Stimulated activated CD8-positive, alpha-beta memory T cell treated with anti-CD3 and anti-CD28 coated beads, Interleukin-4, amount 100 ng/mL, for 1 hour (primary cell): ENCODE measurements at places on chromosomes 16 and 17.

DNA sequence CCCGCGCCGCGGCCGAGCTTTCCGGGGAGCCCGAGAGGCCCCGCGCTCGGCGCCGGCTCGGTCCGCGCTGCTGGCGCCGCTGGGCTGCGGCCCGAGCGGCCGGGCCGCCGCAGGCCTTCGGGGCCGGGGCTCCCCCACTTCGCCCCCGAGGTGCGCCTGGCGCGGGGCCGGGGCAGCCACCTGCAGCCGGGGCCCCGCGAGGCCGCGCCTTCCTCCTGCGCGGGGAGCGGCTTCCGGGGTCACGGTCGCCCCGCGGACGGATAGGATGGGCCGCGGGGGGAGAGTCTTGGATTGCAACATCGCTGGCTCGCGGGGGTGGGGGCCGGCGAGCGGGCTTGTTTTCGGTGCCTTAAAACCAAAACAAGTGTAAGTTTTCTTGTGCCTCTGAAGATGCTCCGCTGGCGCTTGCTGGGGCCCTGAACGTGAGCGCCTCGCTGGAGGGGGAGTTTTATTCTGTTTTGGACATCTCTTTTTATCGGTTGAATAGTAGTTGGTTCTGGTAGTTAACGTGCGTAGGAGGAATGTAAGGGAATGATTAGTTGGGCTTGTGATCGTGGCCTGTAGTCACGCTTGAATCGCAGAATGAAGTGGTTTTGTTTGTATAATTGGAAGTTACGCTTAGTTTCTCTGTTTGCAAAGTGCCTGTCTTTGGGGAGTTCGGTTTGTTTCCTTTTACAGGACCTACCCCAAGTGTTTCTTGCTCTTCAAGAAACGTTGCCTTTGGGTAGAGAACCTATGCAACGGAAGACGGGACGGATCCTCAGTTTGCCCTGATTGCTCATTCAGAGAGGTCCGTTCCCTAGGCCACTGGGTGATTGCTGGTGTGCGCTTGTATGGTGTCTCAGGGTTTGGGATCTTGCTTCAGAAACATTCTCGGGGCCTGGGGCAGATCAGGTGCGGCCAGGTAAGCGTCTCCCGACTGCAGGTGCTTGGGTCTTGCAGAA is 724 bp downstream of the UBE2I start:
- no peak for DNase-seq

GRCh38 chr17:82049521-82049971 is 2.1 kb downstream of the RFNG start:
- DNase-seq, result no peak

GRCh38 chr16:52499060-52499440 is 47.9 kb downstream of the TOX3 start:
- no peak for DNase-seq

DNA sequence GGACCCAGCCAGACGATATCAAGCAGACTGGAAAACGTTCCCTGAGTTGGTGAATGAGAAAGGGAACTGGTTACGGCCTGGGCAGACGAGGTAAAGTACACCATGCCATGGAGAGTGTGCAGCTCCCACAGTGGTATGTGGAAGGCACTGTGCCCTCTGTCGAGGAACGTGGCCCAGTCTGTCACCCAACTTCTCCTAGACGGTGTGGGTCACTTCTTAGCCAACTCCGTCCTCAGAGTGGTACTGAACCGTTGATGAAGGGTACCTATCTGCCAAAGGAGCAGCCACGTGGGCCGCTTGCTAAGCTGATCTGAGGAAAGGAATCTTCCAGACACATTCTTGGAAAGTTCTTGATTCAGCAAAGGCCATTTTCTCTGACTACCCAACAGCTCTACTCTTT is 56.0 kb upstream of the AXIN2 start:
- DNase-seq, result no peak

GRCh38 chr17:72063262-72063661 is 57.6 kb upstream of the SOX9 start:
- no peak for DNase-seq

GRCh38 chr17:3693829-3694231 is 2.1 kb downstream of the P2RX5 start:
- DNase-seq, result no peak

- no peak for DNase-seq
These were observed 45.6 kb downstream of the TMC6 start for GRCh38 chr17:78082988-78083387.

- no peak for DNase-seq
These were observed 87.2 kb upstream of the TOX3 start for GRCh38 chr16:52634104-52634503.

GRCh38 chr16:2704983-2705275 is 15.1 kb downstream of the PRSS27 start:
- no peak for DNase-seq

- DNase-seq, result no peak
These were observed 101.6 kb upstream of the TOB1 start for GRCh38 chr17:50967795-50968194.

GRCh38 chr16:89956505-89957215 is 8.1 kb downstream of the DEF8 start:
- DNase-seq, result no peak

- no peak for DNase-seq
These were observed 9.7 kb downstream of the CACNG1 start for GRCh38 chr17:67054011-67054591.

- no peak for DNase-seq
These were observed 8.8 kb upstream of the JPT1 start for GRCh38 chr17:75163074-75163473.

GRCh38 chr17:21169496-21169895 is 42.7 kb downstream of the DHRS7B start:
- no peak for DNase-seq

- no peak for DNase-seq
These were observed 29.7 kb downstream of the RAI1 start for GRCh38 chr17:17710728-17711541.

GRCh38 chr17:42598905-42599304 is 10.3 kb downstream of the RETREG3 start:
- no peak for DNase-seq

DNA sequence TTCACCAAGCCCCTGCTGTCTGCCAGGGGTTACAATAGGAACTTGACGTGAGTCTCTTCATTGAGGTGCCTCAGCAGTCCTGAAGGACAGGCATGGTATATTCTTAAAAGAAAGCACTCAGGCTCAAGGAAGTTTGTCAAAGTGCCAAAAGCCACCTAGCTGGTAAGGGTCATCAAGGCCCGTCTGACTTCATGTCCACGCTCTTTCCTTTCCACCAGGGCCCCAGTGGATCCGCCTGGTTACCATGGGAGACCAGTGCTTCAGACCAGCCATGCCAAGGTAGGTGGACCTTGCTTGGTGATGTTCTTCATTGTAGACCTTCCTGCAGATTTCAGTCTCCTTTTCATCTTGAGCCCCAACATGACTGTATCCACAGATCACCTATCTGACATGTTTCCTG is 27.6 kb upstream of the CCL1 start:
- DNase-seq, result no peak

DNA sequence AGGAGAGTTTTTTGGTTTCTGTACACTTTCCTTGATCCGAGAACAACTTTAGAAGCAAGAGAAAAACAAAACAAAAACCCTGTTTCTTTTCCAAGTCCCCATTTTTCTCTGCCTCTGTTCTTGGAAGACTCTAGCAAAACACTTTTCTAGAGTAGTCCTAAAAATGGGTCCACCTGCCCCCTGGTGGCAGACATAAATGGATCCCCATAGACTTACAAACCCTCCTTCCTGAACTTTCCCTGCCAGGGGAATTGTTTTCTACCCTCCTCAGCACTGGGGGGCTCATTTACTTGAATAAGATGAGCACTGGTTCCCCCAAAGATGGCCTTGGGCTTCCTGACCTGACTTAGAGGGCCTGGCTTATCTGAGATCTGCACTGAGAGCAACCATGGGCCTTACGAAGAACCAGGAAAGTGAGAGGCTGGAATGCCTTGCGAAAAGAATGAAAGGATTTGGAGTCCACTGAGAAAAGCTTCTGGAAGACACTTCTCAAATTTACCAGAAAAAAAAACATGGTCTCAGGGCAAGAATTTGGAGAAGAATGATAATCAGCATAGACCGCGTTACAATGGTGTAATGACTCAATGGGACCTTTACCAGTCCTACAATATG is 48.0 kb upstream of the CDYL2 start:
- DNase-seq, result no peak

- DNase-seq, result no peak
These were observed 3.5 kb downstream of the MGAT5B start for GRCh38 chr17:76871668-76872067.

DNA sequence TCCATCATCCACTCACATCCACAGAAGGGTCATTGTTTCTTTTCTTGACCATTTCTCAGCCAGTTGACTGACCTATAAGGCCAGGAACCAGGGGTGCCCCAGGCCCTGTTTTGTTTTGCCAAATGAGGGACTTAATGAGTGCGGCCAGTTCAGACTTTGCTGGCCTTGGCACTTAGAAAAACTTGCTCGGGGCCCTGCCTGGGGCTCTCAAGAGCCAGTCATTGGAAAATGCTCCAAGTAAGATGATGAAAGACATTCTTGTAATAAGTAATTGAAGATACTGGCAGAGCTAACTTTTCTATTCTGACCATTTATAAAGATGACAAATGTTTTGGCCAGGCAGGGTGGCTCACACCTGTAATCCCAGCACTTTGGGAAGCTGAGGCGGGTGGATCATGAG is 29.0 kb upstream of the CLEC18B start:
- no peak for DNase-seq

- no peak for DNase-seq
These were observed 7.0 kb upstream of the IL27 start for GRCh38 chr16:28513484-28514181.

DNA sequence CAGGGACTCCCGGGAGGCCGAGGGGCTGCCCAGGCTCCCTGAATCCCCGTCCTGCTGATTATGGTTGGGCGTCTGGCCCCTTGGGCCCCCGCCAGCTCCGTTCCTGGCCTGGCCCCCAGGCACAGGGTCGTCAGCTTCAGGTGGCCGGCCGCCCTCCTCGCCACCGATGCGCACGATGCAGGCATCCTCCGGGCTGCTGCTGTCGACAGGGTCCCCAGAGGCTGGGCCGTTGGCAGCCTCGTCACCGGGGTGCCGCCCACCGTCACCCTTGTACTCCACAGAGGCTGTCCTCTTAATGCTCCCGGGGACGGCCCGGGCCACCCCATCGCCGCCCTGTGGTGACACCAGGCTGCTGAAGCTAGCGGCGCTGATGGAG is 60.4 kb downstream of the PRMT7 start:
- DNase-seq, result no peak

GRCh38 chr16:46688654-46689364 is at the start of gene VPS35:
Gene VPS35 (minus strand): TSS chr16:46689178. CDS start chr16:46689133, 45 bp downstream.
- DNase-seq, result peak; percentile 100

GRCh38 chr17:64187093-64187895 is 57.4 kb upstream of the ERN1 start:
- no peak for DNase-seq

- no peak for DNase-seq
These were observed 17.8 kb upstream of the RNPS1 start for GRCh38 chr16:2285731-2286191.

DNA sequence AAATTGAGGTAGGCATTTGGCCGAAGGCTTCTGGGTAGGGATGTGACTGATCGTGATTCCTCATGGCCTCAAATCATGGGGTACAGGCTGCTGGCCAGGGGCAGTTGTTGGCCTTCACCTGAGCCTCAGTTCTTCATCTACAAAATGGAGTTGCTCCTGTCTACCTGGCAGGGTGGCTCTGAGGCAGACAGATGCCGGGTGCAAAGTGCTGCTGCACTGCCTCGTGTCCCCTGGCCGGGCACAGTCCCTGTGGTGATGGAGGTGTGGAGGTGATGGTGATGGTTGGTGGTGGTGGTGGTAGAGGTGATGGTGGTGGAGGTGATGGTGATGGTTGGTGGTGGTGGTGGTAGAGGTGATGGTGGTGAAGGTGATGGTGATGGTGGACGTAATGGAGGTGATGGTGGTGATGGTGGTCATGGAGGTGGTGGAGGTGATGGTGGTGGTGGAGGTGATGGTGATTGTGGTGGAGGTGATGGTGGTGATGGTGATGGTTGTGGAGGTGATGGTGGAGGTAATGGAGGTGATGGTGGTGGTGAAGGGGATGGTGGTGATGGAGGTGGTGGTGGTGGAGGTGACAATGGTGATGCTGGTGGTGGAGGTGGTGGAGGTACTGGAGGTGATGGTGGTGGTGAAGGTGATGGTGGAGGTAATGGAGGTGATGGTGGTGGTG is 52.6 kb downstream of the RNF213 start:
- DNase-seq, result no peak

DNA sequence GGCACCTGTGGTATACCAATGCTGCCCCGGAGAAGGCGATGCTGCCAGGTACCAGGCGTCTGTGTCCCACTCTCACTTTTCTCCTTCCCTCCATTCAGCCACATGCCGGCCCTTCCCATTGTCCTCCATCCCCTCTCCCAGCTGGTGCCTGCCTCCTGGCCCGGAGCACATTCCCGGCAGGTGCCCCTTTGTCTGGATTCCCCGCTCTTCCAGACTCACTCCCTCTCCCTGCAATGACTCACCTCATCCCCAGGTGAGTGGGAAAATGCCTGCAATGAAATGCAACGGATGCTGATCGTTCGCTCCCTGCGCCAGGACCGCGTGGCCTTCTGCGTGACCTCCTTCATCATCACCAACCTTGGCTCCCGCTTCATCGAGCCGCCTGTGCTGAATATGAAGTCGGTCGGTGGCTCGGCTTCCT is 10.4 kb upstream of the KDM6B start:
- DNase-seq, result no peak

- DNase-seq, result no peak
These were observed 3.8 kb downstream of the IL21R start for GRCh38 chr16:27405546-27406451.

- no peak for DNase-seq
These were observed 42.2 kb upstream of the HAPSTR1 start for GRCh38 chr16:9049241-9049640.

DNA sequence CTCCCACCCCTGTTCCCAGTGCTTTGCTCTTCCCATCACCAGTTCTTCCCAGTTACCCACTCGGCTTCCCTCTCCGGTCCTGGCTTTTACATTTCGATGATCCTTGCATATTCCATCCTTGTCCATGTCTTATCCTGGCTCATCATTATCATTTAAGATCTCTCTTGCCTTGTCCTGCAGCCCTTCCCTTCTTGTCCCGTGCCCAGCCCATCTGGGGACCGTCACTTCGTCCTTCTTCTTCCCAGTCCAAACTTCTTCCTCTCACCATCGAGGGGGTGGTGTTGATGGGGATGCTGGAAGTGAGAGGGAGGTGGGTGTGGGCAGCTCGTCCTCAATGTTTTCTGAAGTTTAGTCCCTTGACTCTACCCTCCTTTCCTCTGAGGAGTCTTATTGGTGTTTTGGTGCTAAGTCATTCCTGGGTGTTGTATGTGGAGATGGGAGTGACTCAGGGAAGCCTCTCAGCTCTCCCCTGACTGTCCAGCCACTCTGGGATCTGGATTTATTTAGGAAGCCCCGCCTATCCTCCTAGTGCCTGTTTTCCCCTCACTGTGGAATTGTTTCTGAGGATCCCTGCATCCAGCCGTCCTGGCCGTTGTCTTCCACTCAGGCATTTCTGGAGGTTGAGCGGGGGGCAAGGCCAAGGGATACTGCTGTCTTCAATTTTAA is 975 bp downstream of the SNX29 start:
- no peak for DNase-seq

GRCh38 chr16:54178478-54178976 is 108.1 kb downstream of the IRX3 start:
- DNase-seq, result no peak
